NCI-H1417 treated with DMSO at 0.1 percent for 48 hours (cell line): ENCODE measurements at places on chromosomes 16 and 17.

DNA sequence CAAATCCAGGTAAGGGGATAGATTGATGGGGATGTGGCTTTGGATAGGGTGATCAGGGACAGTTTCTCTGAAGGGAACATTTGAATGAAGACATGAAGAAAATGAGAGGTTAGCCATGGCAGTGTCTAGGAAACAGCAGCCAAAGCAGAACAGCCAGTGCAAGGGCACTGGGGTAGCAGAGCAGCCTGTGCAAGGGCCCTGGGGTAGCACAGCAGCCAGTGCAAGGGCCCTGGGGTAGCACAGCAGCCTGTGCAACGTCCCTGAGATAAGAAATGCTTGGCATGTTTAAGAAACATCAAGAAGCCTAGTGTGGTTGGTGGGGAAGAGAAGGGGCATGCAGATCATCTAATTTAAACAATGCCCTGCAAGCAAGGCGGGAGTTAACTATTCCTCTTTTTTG lies 128.5 kb downstream of the IRX5 start:
- no peak for DNase-seq

- no peak for DNase-seq
Observed at GRCh38 chr16:10178080-10178479, 4.1 kb downstream of the GRIN2A start.

DNA sequence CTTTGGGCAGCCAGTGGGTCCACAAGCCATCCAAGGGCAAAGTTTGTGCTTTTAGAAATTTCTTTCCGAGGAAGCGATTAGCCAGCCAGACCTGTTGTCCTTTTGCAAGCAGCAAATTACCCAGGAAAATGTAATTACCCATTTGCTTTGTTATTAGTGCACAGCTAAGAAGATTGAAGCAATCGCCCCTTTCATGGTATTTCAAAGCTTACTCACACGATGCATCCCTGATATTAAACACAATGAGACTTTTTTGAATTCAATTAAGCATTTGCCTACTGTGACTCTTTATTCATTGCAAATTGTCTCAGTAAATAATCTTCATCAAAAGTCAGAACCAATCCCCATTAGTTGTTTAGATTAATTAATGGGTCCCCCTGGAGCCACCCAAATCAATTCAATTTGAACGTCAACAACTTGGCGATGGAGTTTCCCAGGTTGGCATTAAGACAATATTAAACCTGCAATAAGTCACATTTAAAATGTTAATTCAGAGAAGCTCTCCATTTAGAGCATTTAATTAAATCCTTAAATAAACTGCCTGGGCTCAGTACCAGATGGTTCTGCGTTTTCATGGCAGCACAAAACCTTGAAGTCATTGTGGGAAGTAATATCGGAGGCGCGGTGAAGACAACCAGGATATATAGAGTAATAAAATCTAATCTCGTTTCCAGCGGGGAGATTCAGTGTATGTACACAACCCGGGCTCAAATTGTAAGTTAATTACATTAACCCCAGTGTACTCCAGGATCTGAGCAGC lies 366.2 kb upstream of the TNRC6C start:
- DNase-seq: no peak

DNA sequence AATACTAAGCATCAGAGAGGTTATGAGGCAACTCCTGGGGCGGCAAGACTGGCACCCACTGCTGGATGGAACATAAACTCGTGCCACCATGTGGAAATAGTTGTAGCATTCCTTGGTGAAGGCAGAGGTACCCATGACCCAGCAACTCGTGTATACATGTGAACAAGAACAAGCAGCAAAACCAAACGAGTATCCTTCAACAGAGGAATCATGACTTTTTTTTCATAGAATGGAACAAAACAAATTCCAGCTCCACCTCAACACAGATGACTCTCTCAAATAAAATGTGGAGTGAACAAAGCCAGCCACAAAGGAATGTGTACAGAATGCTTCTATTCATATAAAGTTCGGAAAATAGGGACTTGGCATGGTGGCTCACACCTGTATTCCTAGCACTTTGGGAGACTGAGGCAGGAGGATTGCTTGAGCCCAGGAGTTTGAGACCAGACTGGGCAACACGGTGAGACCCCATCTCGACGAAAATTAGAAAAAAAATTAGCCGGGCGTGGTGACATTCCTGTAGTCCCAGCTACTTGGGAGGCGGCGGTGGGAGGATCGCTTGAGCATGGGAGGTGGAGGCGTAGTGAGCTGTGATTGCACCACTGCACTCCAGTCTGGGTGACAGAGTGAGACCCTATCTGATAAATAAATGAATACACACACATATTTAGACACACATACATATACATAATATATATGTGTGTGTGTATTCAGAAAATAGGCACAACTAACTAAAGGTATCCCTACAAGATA lies 35.3 kb downstream of the B9D1 start:
- DNase-seq: no peak

DNA sequence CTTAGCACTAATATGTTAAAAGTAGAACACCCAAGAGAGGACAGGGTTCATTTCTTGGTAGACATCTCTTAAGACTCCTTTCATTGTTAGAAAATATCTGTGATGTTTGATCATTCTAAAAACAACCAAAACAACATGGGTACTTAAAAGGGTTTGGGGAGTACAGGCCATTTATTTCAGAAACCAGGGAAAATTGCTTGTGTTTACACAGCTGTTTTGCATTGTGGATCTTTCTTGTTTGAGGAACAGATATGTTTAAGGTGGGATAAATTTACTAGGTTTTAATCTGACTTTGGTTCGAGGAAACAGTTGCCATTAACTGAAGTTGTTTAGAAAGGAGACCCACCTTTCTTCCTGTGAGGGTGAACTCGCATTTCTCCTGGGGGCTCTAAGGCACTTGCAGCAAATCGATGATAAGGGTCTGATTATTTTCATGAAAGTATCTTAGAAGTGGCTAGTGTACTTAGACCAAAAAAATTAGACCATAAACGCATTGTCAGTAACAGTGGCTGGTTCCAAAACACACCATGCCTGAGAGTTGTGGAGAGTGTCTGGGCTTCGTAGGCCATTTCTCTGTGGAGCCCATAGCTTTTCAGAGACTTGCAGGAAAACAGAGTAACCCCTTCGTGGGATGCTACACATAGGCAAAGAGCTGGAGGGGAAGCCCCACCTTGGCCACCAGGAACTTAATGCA lies 17.6 kb downstream of the CLUAP1 start:
- DNase-seq: no peak
